ENCODE measurements at places on chromosomes 5 and 9.

DNA sequence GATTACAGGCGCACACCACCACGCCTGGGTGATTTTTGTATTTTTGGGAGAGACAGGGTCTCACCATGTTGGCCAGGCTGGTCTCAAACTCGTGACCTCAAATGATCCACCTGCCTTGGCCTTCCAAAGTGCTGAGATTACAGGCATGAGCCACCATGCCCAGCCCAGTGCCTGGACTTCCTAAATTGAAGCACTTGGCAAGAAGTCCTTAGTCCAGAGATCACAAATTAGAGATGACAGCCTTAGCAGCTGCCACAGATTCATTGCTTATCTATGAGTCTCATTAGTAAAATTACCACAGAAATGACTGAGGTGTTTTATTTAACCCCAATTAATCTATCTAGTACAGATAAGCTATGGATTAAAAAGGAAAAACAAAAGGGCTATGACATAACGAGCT lies 19.2 kb downstream of the EFCAB9 start:
- no peak for DNase-seq

DNA sequence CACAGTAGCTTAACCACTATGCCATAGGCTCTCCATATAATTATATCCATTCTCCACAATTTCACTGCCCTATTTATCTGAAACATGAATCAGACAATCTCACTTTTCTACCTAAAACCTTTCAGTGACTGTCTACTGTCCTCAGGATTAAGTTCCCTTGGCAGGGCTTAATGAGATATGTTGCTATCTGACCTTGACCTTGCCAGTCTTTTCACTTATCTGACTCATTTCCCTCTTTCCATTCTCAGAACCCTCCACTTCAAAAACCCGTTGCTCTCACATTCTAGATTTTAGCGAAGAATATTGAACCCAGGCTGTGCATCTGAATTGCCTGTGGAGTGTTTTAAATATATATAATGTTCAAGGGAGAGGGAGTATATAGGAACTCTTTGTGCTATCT lies 452.1 kb upstream of the MPDZ start:
- no peak for DNase-seq

- DNase-seq, result no peak
Observed at GRCh38 chr9:114503009-114503408, 2.3 kb downstream of the WHRN start.

DNA sequence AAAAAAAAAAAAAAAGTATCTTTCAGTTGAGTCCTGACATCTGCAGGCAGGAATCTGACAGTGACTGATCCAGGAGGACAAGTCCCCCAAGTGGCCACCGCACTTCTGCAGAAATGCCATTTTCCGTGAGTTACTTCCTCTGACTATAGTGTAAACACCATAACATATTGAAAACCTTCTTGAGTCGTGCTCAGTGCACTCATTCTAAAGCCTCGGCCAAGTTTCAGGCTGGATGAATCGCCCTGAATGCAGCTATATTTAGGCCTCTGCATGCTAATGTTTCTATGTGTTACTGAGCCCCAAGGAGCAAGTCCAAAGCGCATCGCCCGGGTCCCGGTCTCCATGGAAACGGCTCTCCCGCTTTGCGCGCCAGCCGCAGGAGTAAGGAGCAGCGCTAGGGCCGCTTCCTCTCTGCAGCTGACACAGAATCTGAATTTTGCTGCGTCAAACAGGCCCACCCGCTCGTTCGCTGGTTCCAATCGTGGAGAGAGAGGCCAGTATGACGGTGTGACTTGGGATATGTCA lies 335.4 kb downstream of the MSX2 start:
- DNase-seq, result no peak

GRCh38 chr5:24899180-24899579 lies 254.4 kb upstream of the CDH10 start:
- DNase-seq, result no peak
